ENCODE measurements at places on chromosomes 7 and 10.
A peak's percentile ranks its signal among the peaks of the same experiment; 100 is the strongest.

GRCh38 chr7:108227366-108227765 lies 97.2 kb upstream of the LAMB4 start:
- DNase-seq, result no peak

- peak; percentile 74 for DNase-seq
Observed at GRCh38 chr7:134420424-134421125, 38.3 kb downstream of the AKR1B1 start.

DNA sequence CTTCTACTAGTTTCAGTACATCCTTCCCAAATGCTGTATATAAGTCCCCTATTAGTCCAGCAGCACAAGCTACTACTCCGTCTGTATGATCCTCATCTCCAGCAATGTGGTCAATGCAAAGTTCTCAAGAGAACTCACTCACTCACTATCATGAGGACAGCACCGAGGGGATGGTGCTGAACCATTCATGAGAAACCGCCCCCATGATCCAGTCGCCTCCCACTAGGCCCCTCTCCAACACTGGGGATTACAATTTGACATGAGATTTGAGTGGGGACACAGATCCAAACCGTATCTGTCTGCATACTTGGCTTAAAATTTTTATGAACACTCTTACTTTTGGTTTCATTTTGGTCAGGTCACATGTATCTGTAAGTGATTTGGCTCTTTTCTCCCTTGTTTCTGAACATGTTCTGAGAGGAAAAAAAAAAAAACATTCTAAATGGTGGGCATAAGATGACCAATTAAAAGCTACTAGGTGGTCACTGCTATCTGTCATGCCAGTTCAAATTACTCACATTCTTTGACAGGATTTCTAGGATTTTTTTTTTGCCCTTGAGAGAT lies 60.1 kb downstream of the ZNF783 start:
- DNase-seq, result no peak

- DNase-seq, result no peak
Observed at GRCh38 chr10:131187274-131187673, 124.2 kb downstream of the TCERG1L start.

- DNase-seq, result no peak
Observed at GRCh38 chr7:4775848-4776623, 613 bp downstream of the AP5Z1 start.

- DNase-seq, result no peak
Observed at GRCh38 chr10:65328486-65328885, 1597.3 kb upstream of the LRRTM3 start.

DNA sequence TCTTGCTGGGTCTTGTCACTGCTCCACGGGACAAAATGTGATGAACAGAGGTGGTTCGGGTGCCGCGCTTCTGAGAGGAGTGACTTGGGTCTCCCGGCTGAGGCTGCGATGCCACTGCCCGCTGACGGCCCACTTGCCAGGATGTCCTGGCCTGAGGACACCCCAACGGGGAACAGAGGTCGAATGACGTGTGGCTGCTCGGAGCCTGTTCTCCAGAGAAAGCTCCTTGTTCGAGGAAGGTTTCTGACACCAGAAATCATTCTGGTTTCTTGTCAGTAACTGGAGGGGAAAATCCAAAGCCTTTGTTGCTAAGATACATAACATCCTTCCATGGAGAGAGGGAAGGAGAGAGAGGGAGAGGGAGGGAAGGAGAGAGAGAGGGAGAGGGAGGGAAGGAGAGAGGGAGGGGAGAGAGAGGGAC lies 236.4 kb downstream of the WDR37 start:
- no peak for DNase-seq

GRCh38 chr10:114758331-114758730 lies 63.2 kb upstream of the FHIP2A start:
- no peak for DNase-seq

DNA sequence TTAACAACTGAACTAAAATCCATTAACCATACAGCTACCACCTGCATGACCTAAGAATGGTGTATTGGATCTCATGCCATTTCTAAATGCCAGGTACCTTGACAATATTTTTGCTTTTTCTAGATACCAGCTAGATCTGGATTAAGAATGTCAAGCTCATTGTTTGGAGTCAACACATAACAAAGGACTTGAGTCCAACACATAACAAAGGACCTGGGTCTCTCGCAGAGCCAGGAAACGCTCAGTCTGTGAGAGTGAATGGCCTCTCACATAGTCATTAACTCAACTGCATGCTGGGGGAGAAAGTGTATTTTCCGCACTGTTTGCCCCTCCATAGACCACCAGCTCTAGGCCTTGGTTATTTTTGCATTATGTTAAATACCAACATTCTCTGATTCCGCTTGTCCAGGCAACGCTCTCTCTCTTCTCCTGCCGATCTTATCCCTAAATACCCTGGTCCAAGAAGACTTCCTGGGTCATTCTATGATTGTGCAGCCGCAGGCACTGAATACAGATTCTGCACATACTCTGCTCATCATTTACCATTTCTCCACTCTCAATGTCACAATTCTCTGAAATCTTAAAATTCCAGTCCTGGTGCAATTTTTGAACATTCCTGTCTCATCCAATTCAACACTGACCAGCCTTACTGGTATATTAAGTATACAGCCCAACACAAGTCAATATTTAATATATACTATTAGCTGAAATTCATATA lies 31.2 kb downstream of the ITIH5 start:
- peak; percentile 63 for DNase-seq

DNA sequence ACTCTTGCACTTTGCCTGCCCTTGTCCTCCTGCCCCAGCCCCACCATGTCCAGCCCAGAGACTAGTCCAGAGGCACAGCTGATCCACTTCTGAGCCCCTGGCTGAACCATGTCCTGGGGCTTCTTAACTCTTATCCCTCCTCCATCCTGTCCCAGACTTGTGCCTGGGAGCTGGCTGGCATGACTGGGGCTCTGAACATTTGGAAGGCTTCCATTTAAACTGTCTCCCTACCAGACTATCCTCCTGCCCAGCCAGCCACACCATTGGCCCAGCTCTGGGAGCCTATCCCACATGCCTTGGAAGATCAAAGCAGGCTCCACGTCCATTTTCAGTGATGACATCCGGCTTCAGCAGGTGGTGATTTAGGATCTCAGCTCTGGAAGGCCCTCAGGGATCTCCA lies 57.4 kb downstream of the FAM241B start:
- no peak for DNase-seq

DNA sequence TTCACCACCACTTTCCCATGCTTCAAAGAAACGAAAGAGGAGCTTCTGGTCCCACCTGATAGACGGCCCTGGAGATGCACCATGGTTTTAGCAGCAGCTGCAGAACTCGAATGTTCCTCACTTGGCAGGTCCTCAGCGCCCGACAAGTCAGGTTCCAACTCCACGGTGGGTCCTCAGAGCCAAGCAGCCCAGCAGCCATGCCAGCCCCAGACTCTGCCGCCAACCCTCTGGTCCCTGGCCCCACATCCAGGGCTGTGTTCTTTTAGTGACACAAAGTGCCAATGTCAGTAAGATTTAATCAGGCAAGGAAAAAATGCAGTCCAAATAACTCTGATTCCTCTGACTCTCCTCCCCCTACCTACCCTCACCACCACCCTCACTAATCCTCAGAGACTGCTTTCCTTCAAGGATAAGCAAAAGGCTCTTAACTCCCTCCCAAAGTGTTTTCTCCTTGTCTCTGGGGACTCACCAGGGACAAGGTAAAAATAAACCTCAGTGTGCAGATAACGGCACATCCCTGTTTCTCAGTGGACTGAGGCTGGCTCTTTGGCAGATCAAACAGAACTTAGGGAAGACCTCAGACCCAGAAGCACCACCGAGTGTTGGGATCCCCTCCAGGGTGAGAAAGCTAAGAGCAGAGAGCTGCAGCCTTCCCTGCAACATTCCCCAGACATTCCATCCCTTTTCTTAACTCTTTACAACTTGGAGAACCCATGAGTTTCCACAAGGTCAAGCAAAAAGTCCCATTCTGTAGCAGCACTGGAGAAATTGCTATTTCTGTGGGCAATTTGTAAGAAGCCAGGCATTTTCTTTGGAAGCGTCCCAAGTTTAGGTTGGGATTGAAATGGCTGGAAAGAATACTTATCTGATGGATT lies 358.9 kb downstream of the FRMD4A start:
- peak; percentile 43 for DNase-seq

GRCh38 chr7:128833148-128833945 lies 3.1 kb downstream of the FLNC start:
- DNase-seq, result peak; percentile 46

GRCh38 chr10:133026726-133027395 lies 60.9 kb upstream of the ADGRA1 start:
- no peak for DNase-seq

DNA sequence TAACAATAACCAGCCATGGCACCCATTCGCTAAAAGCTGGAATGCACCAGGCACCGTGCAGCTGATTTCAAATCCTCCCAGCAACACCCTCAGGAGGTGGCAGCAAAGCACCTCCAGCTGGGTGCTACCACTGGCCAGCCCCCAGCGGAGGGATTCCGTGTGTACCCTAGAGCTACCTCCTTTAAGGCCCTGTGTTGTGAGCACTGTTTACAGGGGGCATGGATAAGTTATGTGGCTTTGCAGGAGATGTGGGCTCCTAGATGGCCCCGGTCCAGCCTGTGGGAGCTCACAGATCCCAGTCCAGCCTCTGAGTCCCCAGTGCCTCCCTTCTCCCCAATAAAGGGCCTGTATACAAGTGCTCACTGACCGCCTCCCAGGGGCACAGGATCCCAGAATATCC lies 27.1 kb downstream of the TNRC18 start:
- peak; percentile 22 for DNase-seq

- no peak for DNase-seq
Observed at GRCh38 chr10:58826694-58827093, 314.0 kb downstream of the BICC1 start.

DNA sequence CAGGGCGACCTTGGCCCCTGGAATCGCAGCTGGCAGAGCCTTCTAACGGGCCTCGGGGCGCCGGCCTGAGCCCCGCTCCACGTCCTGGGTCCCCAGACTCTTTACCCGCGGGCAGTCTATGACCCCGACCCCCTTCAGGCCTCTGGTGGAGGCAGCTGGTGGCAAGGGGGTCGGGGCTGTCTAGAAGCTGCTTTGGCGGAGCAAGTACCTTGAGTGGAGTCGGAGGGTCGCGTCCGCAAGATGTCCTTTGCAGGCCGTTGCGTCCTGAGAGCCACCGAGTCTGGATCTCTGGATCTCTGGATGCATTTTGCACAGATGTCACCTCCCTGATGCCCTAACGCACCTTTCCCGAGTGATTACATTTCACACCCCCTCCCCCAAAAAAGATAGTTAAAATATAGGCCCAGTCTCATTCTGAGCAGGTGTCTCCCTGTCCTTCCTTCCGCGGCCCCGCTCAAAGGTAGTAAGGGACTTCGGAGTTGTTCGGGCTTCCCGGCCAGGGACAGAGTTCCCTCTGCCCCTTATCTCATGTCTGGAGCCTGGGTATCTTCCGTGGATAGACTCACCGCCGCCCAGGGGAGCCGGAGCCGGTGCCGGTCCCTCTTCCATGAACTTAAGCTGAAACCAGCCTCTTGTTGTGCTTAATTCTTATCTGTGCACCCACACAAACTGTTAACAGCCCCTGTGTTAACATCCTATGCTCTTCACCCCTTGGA lies 457 bp downstream of the ACADSB start:
- peak; percentile 46 for DNase-seq
